ENCODE measurements at places on chromosomes 13 and 19. TPM values are rescaled to one million over a fixed set of nuclear protein-coding genes. Genes with fewer than 3 reads are reported as not detected.

DNA sequence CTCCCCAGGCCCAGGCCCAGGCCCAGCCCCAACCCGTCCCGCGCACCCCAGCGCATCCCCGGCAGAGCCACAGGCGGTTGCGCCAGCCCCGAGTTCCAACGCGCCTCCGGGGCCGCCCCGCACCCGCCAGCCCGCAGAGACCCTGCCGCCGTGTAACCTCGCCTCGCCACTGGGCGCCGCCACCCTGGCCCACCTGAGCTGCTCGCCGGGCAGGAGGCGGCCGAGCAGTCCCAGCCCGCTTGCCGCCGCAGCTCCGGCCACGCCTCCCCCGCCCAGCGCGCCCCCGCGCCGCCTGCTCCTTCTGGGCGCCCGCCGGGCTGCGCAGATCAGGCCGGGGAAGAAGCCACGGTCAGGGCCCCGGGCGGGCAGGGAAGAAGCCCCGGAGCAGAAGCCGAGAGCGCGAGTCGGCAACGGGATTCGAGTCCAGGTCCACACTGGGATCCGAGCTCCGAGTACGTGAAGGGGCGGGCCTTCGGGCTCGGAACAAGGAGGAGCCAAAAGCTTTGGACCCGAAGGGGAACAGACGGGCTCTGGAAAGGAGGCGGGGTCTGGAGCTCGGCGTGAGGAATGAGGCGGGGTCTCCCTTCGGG lies at the start of gene MBOAT7:
TSS of gene MBOAT7 (minus strand) at position 436 of the 590 bp plus-strand sequence. CDS start 1,072 bp downstream, outside the sequence.
- DNase-seq, result peak; percentile 97

DNA sequence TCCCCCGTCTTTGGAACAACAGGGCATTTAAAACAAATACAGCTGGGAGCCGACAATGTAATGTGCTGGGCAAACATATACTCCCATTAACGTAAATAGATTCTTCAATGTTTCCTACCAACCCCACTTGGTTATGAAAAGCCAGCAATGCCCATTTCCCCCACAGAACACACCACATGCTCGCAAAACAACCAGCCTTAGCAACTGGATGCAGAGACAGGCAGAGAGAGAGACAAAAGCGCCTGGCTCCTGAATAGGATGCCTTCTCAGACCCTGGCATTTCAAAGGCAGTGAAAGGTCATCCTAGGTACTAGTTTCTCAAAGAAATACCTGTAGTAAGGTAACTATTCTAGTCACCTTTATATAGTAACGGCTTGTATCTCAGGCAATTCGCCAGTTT lies 462.9 kb downstream of the ITGBL1 start:
- DNase-seq, result peak; percentile 22

The RNF225 gene
- total RNA-seq, result 0.70 TPM

DNA sequence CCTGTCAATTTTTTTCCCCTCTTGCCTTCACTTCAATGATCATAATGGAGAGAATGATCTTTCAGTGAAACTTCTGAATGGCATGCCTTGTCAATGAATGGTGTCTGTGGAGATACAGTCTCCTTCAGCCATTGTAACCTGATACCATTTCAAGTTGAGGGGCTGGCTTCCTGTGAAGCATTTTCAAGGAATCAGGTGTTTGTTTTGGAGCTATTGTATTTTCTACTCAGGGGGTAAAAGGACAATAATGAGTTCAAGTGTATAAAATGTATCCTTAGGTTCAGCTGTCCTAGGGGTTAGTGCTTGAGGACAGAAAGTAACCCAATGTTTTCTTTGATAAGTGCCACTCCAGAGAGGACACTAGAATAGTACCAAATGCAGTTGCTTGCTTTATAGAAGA lies 23.8 kb upstream of the CBY2 start:
- DNase-seq, result peak; percentile 71

The ZNF763 gene
- not detected for total RNA-seq

The SLC25A15 gene
- total RNA-seq, result 36.0 TPM

DNA sequence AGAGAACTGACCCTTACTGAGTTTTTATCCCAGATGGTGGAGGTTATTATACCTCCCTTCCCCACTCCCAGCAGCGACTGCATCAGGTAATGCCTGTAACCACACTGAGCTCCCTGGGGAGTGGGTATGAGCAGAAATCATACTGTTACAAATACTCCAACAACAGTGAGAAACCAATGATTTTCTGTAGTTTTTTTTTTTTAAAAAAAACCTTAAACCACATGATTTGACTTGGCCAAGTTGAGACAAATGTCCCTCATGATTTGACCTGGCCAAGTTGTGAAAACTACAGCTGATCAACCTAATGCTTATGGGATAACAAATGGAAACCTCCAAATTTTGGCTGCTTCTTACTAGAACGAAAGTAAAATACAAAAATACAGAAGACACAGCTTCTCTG lies 33.1 kb upstream of the SERP2 start:
- DNase-seq, result no peak

GRCh38 chr13:40063703-40064102 lies 408.2 kb downstream of the COG6 start:
- DNase-seq, result no peak

The CADM4 gene
- 12.3 TPM for total RNA-seq

The FGF9 gene
- total RNA-seq, result 0.42 TPM

DNA sequence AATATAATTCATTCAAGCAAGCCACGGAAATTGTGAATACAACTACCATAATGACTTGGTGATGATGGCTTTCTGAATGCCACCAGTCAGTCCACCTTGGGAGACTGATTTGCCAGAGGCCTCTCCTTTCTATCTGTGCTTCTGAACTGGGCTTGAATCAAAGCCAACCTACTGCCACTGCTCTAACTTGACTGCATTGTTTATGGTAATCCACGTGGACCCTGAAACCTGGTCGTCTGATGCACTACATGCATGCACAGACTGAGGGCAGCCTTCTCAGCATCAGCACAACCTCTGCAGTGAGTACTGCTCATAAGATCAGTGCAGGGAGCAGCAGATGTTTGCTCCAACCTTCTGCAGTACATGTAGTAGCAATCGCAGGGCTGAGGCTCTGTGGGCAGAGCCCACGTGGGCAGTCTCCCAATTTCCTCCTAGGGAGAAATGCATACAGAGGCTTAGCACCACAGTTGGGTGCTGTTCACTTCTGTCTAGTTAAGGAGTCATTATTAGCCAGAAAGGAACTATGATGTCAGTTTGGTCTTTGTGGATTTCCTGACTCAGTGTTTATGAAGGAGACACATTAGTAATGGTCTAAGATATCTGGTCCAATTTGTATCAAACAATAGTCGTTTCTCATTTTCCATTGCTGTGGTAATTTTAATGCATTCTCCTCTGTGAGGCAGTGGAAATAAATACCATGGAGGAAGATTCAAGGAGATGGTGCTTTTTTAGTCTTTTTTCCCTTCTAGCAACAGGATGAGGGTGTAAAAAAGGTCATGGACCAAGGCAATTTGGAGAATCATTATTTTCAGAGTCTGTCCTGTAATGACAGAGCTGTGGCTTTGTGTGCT lies 82.5 kb downstream of the AKAP11 start:
- no peak for DNase-seq

The LYPD3 gene
- total RNA-seq, result not detected
